RKO (cell line): ENCODE measurements at places on chromosomes 7 and 10.
A peak's percentile ranks its signal among the peaks of the same experiment; 100 is the strongest.

GRCh38 chr10:129075508-129075907 is 391.5 kb upstream of the MGMT start:
- no peak for DNase-seq

DNA sequence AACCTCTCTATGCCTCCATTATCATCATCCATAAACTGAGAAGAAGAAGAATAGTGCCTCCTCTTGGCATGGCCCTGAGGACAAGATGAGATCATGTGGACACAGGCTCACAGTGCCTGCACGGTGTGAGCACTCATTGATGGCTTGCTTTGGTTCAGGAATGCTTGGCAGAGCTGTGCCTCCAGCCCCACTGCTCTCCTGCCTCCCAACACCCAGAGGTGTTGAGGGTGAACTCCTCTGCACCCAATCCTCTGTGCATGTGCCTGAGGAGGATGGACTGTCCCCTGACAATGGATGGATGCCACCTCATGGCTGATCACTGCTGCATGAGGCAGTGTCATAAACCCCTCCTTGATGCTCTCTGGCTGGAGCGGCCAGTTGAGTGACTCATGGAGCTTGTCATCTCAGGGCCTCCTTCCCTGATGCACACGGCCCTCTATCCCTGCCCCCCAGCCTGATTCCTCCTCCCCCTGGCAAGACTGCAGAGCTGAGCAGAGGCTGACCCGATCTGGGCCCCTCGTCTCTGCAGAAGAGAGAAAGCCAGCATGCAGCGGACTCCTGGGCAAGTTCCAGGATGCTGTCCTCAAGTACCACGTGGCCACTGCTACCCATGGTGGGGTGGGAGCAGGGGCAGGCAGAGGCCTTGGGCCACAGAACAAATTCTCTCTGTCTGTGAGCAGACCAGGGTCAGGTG is 136.3 kb downstream of the KCNMA1 start:
- peak; percentile 63 for DNase-seq

DNA sequence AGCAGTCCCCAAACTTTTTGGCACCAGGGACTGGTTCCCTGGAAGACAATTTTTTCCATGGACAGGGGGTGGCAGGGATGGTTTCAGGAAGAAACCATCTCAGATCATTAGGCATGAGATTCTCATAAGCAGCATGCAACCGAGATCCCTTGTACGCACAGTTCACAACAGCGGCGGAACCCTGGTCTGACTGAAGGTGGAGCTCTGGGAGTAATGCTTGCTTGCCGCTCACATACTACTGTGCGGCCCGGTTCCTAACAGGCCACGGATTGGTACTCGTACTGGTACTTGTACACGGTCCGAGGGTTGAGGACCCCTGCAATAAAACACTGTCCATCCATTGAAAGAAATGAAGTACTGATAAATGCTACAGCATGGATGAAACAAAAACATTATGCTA is 32.8 kb downstream of the MKRN1 start:
- DNase-seq, result no peak

- DNase-seq, result no peak
Observed at GRCh38 chr7:114910787-114911186, 11.1 kb upstream of the MDFIC start.

DNA sequence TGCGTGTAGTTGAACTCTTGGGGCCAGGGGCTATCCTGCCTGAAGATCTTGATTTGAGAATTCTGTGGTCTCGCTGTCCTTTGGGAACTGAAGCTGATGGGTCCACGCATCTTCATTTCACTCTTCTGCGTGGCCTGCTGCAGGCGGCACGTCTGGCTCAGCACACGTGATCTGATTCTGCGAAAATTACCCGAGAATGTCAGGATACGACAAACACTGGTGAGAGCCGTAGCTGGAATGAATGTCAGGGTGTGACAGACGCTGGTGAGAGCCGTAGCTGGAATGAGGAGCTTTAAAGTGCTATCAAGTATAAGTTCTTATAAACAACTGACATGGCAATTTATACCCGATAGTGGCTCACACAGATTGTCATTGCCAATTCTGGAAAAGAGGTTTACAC is 44.6 kb upstream of the CFAP46 start:
- no peak for DNase-seq

GRCh38 chr10:33015761-33016547 is 57.9 kb upstream of the ITGB1 start:
- no peak for DNase-seq

DNA sequence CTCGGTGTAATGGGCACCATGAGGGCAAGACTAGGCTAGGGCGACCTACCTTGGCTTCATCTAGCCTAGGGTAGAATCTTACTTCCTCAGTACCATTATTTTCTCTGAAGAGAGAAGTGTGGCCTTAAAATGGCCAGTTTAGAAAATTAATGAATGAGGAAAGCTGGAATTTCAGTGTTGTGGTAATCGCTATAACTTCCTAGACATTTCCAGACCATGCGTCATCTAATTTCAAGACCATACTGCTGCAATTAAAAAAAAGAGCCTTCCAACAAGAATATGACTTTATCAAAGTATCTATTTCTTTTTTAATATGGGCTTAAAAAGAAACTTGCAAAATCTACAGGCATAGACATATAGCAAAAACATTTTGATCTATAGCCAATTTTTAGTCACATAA is 68.5 kb downstream of the CPVL start:
- DNase-seq, result no peak

GRCh38 chr7:95874541-95875265 is 102.3 kb downstream of the DYNC1I1 start:
- no peak for DNase-seq
